NCI-H526 (cell line): ENCODE measurements at places on chromosomes 3 and 15.

DNA sequence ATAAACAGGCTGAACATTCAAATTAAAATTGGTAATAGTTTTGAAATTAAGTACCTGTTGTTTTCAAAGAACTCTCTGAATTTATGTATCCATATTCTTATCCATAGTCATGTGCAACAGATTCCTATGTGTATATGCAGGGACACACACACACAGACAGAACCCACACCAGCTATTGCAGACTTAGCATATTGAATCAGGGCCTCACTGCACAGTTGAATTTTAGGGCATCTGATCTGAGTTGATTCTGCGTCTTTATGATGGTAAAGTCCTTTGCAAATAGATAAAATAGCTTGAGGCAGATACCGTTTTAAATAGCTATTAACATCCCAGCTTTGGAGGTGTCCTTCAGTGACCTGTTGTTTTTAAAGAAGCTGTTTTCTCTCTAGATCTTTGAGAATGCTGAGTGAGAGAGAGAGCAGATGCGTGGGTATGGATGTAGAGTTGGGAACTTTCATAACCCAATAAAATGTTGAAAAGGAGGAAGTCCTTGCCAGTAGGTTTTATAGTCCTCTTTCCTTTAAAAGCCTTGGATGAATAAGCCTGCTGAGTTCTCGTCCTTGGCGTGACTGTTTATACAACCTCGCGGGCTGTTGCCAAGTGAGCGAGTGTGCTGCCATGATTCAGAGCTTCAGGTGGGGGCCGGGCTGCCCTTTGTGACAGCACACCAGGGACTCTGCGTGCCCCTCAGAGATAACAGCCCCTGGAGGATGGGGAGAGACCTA is 18.3 kb downstream of the MYZAP start:
- DNase-seq = no peak

DNA sequence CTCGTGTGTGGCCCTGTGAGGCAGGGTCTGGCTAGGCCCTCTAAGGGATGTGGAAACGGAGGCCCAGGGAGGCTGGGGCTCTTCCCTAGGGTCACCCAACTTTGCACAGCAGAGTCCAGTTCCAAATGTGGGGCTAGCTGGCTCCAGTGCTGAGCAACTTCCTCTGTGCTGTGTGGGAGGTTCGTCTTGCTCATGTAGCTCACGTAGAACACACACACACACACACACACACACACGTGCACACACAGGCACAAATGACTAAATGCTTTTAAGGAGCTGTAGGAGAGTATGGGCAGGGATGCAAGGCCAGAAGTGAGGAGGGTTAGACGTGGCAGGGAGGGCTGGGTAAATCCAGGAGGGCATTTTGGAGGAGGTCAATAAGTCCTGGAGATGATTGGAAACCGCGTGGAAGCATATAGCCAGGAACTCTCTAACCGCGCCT is 213.8 kb downstream of the RPLP1 start:
- no peak for DNase-seq

GRCh38 chr15:31228011-31228484 is 98.6 kb upstream of the KLF13 start:
- no peak for DNase-seq

GRCh38 chr15:79116771-79117170 is 26.2 kb upstream of the RASGRF1 start:
- DNase-seq = no peak

GRCh38 chr15:60485365-60486055 is 6.6 kb upstream of the ICE2 start:
- DNase-seq = no peak

GRCh38 chr15:31297575-31298456 is 28.8 kb upstream of the KLF13 start:
- DNase-seq = no peak
